ENCODE measurements at places on chromosomes 1 and 21.

- no peak for DNase-seq
Observed at GRCh38 chr1:213986020-213986924, 1.5 kb upstream of the PROX1 start.

DNA sequence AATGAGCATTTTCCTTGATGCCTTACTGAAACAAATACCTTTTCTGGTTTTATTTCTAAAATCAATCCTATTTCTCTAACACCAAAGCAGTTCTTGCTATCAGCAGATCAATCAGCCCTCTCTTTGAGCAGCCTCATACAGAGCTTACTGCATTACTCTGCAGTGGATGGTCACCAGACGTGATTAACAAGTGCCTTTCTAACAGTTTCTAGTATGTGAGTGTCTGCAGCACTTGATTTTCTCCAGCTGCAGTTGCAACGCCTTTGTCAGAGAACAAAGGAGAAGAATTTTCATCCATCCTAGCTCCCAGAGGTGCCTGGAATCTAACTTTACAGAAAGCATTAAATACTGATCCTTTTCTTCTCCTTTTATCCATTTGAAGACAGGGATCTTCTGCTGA is 177.3 kb upstream of the SGIP1 start:
- DNase-seq = no peak

- no peak for DNase-seq
Observed at GRCh38 chr1:151418081-151418480, 18.7 kb downstream of the PSMB4 start.

DNA sequence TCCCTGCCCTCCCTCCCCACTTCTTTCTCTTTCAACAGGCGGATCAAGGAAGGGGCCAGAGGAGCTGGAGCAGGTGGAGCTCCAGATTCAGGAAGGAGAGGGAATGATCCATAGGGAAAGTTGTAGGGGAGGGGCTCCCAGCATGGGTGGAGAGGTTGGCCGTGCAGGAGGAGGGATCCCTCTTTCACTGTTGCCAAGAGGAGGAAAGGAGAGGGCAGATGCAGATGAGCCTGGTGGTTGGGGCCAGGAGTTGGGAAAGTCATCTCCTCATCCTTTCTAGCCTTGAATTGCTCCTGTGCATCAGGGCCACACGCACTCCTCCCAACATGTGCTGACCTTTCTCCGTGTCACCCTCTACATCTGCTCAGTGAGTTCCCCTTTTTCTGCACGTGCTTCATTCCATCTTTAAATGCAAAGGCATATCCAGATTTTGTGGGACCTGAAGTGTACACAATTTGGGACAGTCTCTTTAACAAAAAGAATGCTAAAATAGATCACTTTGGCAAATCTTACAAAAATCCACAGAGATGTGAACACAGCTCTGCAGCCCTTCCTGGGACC is 32.4 kb downstream of the ZBTB18 start:
- no peak for DNase-seq

DNA sequence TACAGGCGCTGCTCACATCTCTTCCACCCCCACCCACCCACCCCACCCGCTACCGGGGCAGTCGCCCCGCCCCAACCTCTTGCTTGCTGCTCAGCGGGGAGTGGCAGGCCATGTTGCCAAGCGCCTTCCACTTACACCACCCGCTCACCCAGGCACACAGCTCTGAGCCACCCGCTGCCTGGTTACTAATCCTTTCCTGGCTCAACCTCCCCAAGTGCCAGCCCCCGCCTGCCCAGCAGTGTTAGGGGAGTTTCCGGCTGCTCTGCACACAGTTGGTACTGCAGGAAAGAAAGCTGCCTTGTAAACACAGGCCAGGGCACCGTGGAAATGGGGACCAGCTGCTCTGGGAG is 56.2 kb downstream of the LACTBL1 start:
- no peak for DNase-seq

DNA sequence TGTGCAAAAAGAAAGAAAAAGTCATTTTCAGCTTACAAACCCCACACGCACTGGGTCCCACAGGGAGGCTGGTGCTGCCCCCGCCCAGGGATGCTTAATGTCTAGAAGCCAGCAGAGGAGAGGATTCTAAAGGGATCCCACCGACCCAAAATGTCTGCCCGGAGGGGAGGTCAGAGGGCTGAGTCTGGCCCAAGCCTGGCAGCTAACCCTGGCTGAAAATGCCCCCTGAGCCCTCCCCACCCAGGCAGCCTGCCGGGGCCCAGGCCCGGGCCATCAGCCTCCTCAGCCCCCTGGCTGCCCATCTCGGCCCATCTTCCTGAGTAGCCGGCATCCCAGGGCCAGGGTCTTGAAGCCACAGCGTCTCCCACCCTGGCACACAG is 33.5 kb downstream of the ACOT7 start:
- DNase-seq = no peak

All from stimulated activated CD4-positive, alpha-beta T cell treated with anti-CD3 and anti-CD28 coated beads, TNF-alpha, amount 100 ng/mL, for 4 hours (primary cell).